ENCODE measurements at places on chromosomes 5 and 9.

DNA sequence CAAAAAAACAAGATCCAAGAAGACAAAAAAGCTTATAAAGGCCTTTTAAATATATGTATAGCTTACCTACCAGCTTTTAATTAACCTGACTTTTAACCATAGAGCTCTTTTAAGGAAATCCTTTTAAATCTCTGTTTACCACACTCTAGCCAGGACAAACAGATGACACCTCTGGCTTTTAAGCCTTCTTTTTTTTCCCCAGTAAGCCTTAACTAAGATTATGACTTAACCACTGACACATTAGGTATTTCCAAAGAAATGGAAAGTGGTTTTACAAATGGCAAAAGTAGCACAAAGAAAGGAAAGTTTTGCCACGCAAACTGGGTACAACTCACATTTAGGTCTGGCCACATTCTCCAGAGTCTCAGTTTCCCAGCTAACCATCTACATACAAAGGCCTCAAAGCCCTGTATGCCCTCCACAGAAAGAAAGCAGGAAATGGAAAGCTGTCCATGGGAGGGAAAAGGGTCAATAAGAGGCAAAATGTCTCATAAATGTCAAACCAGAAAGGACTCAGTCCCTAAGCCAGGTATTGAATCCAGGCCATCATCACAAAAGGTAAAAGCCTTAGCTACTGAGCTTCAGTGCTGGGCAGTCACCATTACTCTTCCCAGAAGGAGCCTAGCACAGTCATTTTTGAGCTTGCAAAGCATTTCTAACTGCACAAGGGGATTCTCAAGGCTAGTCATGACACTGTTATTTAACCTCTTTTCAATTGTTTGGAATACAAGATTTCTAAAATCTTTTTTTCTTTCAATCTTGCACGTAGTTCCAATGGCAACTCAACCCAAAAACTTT is 19.7 kb downstream of the TMEM161B start:
- no peak for DNase-seq

- DNase-seq = no peak
Observed at GRCh38 chr9:137202966-137203365, 2.4 kb upstream of the TPRN start.

DNA sequence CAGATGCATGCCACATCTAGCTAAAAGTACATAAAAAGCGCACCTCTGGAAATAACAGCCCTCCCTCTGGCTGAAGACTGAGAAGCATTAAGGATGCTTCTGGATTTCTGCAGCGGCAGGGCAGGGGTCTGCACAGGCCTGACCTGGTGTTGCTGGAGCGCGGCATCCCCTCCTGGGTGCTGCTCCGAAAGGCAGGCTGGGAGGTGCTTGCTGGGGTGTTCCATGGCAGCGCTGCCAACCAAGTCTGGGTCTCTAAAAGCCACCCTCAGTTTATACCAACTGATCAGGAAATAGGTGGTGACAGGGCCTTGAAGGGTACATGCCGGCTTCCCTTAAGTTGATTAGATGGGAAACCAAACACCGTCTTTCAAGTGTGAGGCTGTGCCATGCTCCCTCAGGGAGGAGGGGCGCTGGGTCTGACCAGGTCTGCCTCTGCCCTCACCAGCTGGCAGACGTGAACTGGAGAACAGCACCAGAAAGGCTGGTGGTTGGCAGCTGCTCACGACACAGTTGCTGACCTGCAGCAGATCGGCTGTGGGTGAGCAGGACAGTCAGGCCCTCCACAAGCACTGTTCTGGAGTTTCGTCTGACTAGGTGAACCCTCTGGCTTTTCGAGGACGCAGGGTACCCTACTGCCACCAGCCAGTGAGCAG is 81.6 kb downstream of the DAP start:
- no peak for DNase-seq

- DNase-seq = no peak
Observed at GRCh38 chr5:9348401-9348996, 197.4 kb downstream of the SEMA5A start.

DNA sequence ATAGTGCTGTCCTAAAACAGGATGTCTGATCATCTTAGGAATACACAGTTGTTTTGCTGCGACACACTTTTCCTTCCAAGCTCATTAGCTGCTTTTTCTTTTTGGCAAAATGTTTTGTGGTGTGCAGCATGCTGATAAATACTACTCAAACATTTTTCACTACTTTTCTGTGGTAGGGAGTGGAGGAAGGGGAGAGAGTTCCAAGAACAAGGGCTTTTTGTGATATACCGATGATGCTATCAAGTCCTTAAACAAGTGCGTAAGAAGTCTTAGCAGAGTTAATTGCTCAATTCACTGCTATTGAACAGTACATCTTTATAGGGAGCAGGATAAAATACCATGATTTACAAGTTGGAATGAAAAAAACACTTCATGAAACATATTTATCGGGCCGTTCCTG is 23.6 kb upstream of the TEK start:
- DNase-seq = no peak
